ENCODE measurements at places on chromosomes 13 and 19.

DNA sequence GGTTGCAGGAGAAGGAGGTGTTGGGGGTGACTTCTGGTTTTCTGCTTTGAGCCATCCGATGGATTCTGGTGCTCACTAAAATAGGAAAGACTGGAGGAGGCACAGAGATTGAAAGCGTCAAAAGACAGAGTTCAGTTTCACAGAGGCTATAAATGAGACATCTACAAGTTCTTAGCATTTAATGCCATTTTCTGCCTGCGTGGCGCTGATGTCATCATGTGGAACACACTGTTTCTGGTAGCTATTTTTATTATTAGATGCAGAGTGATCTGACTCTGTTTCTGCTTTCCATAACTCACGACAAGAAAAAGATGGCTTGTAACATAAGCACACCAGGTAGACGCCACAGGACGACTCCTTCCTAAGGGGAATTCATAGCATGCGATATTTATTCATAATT lies 3.3 kb upstream of the SLC39A3 start:
- no peak for DNase-seq

- DNase-seq, result no peak
Measured at GRCh38 chr13:98483601-98484288, 93.2 kb downstream of the STK24 start.

DNA sequence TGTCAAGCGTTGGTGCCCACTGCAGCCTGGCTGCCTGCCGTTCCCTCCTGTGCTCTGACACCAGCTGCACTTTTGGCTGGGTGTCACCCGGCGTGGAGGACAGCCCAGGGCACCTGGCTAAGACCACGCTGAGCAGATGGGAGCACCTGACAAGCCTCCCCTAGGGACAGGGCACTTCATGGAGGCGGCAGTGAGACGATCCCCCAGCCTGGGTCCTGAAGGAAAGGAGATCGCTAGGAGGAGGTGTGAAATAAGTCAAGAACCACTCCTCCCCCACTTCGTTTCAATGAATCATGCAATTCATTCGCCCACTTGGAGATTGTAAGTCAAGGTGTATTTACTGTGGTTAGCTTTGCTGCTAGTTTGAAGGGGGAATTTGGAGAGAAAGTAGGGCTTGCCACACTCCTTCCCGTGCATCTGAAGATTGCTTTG lies 38.8 kb downstream of the VSTM2B start:
- DNase-seq, result no peak

DNA sequence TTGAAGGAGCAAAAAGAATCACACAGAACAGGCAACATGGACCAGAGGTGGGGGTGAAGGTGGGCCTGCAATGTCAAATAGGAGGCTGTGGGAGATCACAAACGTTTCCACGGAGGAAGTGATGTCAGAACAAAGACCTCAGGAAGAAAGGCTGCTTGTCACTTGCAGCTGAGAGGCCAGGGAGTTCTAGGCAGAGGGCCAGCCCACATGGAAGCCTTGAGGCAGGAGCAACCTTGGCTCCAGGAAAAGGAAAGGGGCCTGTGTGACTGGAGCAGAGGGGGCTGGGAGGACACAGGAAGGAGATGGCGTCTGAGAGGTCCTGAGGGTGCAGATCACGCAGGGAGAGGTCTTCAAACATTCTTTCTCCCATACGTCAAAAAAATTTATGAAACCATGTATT lies 16.3 kb downstream of the ZNF160 start:
- DNase-seq, result no peak

DNA sequence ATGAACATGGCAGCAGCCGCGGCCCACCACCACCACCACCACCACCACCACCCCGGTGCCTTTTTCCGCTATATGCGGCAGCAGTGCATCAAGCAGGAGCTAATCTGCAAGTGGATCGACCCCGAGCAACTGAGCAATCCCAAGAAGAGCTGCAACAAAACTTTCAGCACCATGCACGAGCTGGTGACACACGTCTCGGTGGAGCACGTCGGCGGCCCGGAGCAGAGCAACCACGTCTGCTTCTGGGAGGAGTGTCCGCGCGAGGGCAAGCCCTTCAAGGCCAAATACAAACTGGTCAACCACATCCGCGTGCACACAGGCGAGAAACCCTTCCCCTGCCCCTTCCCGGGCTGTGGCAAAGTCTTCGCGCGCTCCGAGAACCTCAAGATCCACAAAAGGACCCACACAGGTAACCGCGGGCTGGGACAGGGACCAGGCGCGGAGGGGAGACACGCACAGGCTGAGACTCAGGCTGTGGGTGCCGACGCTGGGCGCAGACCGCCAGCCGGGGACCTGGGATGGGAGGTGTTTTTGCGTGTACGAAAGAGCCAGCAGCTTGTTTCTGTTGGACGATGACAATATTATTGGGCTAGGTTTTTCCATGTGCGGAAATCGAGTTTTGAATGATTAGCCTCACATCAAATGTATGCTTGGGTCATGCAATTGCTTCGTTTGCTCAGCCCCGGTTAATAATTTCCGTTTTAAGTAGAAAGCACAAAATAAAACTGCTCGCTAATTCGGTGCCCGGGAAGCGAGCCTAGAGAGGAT lies 1.3 kb downstream of the ZIC2 start:
- peak; percentile 34 for DNase-seq

DNA sequence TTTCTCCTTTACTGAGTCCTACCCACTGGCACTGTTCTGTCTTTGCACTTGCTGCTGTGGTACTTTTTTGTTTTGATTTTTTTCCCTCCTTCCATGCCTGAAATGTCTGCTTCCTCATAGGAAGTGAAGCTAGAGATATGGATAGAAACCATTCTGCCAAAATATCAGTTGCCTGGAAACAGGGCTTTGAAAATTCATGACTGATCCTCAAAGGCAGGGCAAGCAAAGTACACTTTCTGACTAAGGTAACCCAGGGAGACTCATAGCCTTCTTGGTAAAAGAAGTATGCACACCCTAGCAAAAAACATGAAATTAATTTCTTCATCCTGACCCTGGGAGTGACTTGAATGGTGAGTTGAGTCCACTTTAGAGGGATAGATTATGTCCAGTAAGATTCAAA lies 329.8 kb downstream of the MYO16 start:
- no peak for DNase-seq

- DNase-seq, result no peak
Measured at GRCh38 chr19:10086591-10087192, 575 bp downstream of the SHFL start.

DNA sequence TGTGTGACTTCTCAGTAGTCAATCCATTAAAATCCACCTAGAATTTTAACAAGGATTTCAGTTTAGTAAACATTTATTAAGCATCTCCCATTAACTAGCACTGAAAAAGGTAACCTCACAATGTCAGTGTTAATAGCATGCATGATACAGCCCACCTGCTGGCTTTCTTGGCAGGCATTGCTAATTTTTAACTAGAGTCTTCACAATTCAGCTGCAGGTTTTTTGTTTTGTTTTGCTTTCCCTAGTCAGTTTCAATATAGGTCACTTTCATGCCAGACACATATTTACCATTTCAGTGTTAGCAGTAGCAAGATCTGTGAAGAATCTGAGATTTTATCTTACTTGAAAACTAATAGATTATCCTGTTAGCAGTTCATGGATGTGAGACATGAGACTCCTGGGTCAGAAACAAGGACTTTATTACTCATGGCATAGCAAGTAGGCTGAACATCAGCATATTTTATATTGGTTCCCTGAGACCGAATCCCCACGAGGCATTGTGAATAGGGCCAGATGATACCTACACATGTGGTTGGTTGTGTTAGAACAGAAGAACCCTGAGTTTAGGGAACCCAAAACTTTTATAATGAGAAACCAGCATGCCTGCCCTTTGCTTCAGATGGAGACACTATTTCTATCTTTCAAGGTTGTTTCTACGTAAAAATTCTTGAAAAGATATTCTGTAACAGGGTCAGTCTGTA lies 198.0 kb upstream of the HTR2A start:
- no peak for DNase-seq

GRCh38 chr19:10105509-10106099 lies 558 bp upstream of the PPAN start:
- DNase-seq, result no peak

GRCh38 chr13:103945836-103946235 lies 879.6 kb upstream of the SLC10A2 start:
- no peak for DNase-seq

GRCh38 chr13:111161601-111162600 lies 46.8 kb downstream of the ARHGEF7 start:
- no peak for DNase-seq

Data from KBM-7 (cell line).